ENCODE measurements at places on chromosomes 12 and 14. TPM values are rescaled to one million over a fixed set of nuclear protein-coding genes. Genes with fewer than 3 reads are reported as not detected.

SERPINA10 gene
- not detected for total RNA-seq

SERPINA5 gene
- total RNA-seq: 0.33 TPM

HOXC5 gene
- total RNA-seq: not detected

STYK1 gene
- 4.6 TPM for total RNA-seq

SPTSSA gene
- total RNA-seq: 20.8 TPM

PCED1B gene
- total RNA-seq: 0.19 TPM

KRT73 gene
- total RNA-seq: not detected

C3AR1 gene
- 0.09 TPM for total RNA-seq

CD69 gene
- total RNA-seq: 0.23 TPM

NPFF gene
- total RNA-seq: not detected

OR11H7 gene
- total RNA-seq: not detected

FAM90A1 gene
- not detected for total RNA-seq
